ENCODE measurements at places on chromosomes 3 and 15.

DNA sequence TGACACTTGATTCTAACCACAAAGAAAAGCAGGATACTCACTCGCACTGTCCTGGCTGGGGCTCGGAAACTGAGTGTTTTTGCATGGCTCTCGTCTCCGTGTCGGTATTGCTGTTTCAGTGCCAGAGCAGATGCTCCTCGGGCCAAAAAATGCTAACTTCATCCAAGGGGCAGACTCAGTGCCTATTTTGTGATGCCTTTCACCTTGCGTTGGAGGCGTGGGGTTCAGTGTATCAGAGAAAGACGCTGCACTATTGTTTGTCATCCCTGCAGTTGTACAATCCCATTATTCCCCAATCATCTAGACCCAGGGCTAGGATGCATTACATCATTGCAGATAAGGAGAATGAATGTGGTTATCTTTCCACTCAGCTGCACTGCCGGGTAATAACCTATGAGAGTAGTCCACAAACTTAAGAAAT, 1.4 kb downstream of the CACNA2D3 start:
- no peak for DNase-seq

DNA sequence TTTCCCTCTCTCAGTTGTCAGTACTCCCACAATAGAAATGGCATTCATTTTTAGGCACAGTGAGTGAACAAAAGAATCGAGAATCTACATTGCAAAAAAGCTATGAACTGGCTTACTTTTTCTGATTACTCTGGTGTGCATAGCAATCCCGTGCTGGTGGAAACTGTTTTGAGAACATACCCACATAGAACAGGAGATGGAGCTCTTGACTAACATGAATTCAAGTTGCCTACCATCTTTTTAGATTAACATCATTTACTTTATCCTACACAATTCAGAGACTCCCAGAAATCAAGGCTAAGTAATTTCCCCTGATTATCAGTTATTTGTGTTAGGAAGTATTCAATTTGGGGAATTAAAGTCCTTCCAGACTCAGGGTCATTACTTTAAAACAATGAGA, 326.6 kb downstream of the ARPP21 start:
- DNase-seq = no peak

- DNase-seq = no peak
Measured at GRCh38 chr15:68696414-68697363, 117.9 kb downstream of the CORO2B start.

DNA sequence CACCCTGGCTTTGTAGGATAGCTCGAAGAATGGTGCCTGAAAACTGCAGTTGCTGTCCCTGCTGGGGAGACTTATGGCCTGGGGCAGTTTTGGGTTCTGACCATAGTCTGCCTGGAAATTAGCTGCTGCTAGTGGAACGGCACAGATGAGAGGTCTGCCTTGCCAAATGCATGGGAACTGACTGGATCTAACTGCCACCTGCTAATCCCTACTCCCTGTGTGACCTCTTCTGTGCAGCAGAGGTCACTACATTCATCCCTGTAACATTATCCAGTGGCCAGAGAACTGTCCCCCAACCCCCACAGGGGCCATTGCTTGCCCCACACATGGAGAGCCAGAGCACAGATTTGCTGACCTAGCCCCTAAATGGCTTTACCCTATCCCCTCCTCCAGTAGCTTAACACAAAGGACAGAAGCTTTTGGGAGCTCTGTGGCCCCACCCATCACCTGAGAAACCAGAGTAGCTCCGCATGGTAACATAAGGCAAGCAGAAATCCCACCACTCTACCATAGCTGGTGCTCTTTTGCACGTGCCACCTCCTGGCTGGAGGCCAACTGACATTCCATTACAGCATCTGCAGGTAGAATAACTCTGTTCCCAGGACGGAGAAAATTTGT, 840.0 kb downstream of the EPHA3 start:
- DNase-seq = no peak

DNA sequence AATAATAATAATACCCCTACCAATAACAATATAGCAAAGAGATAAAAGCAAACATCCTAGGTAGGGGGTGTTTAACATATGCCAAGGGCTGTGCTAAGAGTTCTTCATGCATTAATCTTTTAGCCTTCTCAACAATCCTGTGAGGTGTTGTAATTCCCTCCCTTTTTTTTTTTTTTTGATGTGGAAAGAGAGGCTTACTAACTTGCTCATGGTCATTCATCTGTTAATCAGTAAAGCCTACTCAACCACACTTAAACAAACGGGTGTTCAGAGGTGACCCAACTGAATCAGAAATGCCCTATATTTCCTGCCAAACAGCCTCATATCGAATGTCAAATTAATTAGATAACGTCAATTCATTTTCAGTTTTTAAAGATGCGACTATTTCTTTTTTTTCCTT, 232.1 kb downstream of the CTNNB1 start:
- no peak for DNase-seq

DNA sequence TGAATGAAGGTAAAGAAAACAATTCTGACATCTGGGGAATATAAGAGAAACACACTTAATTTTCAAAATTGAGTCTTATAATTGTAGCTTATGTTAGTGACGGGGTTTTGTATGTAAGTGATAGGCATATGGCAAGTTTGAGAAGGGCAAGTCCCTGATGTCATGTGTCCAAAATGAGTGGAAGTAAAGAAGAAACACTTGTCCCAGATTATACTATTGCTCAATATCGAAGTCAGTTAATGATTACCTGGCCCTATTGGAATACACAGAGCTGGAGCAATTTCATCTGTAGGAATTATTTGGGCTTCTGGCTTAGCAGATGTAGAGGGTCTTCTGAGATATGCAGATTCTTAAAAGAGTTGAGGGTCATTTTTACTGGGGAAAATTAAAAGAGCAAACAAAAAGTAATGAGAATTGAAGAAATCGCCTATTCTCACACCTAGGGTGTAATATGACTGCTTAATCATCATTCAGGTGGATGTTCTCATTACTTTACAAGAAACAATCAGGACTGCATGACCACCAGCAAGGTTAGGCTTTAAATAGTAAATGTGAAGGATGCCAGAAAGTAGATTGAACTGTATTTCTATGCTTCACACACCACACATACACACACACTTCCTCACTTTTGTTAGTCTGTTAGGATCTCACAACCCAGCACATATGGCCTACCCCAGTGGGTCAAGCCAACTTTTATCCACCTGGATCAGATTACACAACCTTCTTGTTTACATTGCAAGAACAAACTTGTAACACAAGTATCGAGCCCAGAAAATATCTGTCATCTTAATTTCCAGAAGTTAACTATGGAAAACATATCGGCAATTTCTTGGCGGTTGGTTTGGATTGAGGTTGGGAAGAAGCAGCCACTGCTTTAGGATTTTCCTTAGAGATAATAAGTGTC, 183.3 kb upstream of the LRRC3B start:
- no peak for DNase-seq

DNA sequence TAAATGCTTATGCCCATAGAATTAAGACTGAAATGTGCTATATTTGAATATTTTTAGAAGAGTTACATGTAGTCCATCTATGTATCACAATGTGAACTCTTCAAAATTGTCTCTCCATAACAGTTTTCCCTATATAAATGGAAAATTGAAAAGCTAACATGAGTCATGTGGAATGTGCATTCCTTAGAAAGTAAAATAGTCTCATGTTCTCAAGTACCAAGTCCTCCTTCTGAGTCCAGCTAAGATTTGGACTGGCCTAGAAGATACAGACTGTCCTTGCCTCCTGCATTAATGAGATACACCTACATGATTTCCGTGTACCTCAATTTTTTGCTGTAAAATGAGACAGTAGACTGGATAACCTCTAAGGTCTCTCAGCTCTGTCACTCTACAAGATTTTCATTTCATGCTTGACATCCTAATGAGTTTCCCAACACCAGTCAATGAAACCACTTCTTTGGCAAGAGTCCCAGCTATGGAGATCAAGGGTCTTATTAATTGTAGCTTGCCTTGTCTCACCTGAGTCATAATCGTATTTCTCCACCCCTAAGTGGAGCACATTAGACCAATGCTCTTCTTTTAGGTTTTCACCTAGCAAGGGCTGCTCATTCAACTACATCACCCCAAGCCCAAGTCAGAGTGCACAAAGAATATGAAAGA, 350.6 kb upstream of the IL12A start:
- DNase-seq = no peak

DNA sequence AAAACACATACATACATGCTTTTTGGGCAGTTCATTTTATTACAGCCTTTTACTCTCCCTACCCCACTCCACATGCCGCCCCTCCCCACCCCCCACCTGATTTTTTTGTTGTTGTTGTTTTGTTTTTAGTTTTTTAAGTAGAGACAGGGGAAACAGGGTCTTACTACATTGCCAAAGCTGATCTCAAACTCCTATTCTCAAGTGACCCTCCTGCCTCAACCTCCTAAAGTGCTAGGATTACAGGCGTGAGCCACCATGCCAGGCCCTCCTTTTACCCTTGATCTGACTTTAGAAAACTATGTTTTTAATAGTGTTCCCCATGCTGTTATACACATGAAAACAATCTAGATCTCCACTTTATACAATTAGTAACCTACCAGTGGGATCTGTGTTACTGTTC, 14.8 kb downstream of the PDE12 start:
- no peak for DNase-seq

DNA sequence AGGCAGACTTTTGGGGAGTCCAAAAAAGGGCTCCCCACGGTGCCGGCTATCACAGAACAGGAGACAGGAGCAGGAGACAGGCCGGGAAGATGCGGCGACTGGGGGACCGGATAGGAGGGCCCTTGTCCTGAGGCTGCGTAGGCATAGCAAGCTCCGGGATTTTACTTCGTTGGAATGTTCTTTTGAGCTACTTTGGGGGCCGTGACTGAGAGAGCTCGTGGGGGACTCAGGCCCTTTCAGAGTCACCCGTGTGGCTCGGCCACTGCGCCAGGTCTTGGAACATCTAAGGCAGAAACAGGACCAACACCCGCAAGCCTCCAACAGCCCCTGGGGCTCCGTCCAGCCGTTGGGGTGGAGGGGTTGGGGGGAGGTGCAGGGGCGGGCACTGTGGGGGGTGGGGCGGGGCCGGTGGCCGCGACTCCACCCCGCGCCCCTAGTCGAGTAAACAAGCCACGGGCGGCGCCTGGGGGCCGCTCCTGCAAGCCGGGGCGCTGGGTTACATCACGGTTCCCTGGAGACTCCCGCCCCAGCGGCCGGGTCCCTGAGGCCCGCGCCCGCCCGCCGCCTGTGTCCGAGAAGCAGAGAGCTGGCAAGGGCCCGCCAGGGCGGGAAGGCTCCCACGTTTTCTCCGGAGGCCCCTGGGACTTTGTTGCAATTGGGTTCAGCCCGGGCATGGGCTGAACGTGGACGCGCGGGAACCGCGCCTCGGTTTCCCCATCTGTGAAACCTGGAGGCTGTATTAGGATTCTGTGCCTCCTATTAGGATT, 23.3 kb upstream of the C15orf39 start:
- DNase-seq = no peak

DNA sequence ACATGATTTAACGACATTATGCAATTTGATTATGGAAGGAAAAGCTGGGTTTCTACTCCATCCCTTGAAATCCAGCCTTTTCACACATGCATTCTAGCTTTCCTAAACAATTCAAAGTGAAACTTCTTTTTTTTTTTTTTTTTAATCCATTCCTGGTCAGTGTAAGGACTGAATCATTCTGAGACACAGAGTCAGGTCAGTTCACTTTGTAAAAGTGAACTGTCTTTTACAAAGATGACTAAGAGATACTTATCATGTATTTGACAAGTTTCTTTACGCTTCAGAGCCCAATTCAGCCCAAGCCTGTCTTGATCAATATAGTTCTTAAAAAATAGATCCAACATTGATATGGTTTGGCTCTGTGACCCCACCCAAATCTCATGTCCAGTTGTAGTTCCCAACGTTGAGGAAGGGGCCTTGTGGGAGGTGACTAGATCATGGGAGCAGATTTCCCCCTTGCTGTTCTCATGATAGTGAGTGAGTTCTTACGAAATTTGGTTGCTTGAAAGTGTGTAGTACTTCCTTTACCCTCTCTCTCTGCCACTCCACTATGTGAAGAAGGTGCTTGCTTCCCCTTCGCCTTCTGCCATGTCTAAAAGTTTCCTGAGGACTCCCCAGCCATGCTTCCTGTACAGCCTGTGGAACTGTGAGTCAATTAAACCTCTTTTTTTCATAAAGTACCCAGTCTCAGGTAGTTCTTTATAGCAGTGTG, 345.6 kb upstream of the THBS1 start:
- DNase-seq = no peak

- DNase-seq = no peak
Measured at GRCh38 chr3:75983609-75984290, 198.4 kb upstream of the ZNF717 start.

DNA sequence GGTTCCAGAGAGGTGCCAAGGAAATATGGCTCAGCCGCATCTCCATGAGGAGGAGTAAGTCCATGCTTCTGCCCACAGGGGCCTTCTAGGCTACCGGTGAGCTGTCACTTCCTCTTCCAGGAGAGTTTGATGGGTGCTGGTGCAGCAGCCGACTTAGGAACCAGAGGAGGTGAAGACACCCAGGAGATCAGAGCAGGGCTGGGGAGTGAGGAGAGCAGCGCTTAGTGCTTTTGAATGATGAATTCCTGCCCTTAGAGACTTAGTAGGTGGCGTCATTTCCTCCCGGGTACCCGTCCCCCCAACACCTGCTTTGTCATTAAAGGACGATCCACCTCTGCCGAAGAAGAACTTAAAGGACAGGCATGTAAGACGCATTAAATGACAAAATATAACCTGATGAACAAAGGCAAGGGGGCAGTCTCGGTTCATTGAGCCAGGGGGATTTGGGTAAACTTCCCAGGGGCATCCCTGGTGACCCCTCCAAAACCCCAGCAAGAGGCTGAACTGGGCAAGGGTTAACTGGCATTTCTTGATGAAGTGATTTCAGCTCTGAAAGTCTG, 67.6 kb downstream of the HES1 start:
- DNase-seq = no peak

GRCh38 chr3:100019719-100020118, 94.6 kb downstream of the FILIP1L start:
- no peak for DNase-seq

DNA sequence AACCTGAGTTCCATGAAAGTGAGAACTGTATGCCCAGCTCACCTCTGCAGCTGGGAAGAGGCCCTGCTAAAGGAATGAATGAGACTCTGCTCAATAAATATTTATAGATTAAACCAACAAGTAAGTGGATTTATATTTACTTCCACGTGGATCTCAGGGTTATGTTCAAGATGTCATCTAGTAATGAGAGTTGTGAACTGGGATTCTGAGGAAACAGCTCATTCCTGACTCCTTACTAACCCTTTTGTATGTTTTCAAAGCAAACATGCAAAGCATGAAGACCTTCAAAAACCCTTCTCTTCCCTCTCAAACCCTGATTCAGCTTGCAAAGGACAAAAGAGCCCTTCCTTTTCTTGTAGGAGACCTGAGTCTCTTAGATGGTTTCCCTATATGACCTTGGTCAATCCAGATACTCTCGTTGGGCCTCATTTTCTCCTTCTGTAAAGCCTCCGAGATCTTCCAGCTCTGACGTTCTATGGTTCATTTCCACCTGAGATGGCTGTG, 53.4 kb downstream of the LSM3 start:
- no peak for DNase-seq

Data from nucleus accumbens (tissue), 56 donors.